CD4-positive, alpha-beta T cell (primary cell): ENCODE measurements at places on chromosomes 11 and 22.

GRCh38 chr11:39809833-39810232, 1649.6 kb downstream of the LRRC4C start:
- H3K36me3 ChIP-seq = no peaks in the 10 kb centered on the region
- no peak overlapping the region for H3K4me3 ChIP-seq
- H3K27ac ChIP-seq = no peak overlapping the region
- no peaks in the 10 kb centered on the region for H3K27me3 ChIP-seq

DNA sequence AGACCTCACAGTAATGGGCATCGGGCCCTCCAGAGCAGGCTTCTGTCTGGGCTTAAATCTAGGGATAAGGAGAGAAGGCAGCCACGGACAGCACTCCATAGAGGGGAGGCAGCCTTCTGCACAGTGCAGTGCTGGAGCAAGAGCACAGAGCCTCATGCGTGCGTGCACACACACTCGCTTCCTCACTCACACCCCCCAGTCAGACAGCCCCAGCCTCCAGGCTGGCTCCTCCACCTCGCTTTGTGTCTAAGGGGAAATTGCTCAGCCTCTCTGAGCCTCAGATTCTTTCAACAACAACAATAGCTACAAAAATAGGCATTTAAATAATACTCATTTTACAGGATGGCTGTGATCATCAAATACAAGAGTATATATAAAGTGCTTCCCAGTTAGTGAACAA, 26.7 kb upstream of the ETS1 start:
- no peak overlapping the region for H3K4me3 ChIP-seq
- no peak for DNase-seq
- no peak overlapping the region for H3K27ac ChIP-seq
- no peaks in the 10 kb centered on the region for H3K27me3 ChIP-seq
- peaks cover 29% of the 10 kb centered on the region for H3K4me1 ChIP-seq
- H3K36me3 ChIP-seq = no peaks in the 10 kb centered on the region

DNA sequence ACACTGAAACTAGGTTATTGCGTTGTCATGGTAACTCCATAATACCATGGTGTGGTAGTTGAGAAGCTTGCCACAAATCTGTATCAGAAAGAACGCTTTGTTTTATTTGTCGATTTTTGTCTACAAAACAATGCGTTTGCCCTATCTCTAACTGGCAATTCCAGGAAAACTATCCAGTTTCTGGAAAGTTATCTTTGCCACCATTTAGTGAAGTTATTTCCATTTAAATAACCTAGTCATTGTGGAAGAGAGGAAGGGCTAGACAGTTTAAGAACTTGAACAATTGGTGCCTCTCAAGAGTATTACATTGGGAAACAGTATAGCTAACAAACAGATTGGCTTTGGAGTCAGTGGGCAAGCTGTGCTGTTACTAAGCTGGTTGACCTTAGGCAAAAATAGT, 7.9 kb downstream of the HSD17B12 start:
- no peak for DNase-seq
- H3K27me3 ChIP-seq = no peaks in the 10 kb centered on the region
- peaks cover 3% of the 10 kb centered on the region for H3K36me3 ChIP-seq

DNA sequence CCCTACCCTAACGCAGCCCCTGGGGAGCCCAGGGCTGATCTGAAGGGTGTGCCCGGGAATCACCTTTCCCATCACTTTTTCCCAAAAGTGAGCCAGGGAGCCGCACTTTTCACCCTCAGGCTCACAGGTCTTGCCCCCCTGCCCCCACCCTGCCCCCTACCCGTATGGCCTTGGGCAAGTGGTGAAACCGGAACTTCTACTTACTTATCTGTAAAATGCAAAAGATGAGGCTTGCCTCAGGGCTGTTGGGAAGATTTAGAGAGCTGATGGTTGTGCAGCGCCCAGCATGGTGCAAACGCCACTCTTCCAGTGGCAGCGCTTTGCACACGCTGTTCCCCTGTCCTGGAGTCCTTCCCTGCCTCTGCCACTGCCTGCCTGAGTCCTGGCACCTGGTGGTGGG, 8.0 kb downstream of the SYT12 start:
- peaks cover 11% of the 10 kb centered on the region for H3K27me3 ChIP-seq
- H3K36me3 ChIP-seq = no peaks in the 10 kb centered on the region
- peaks cover 2% of the 10 kb centered on the region for H3K4me1 ChIP-seq
- H3K4me3 ChIP-seq = no peak overlapping the region

GRCh38 chr11:73402834-73403185, 26.6 kb downstream of the RELT start:
- no peaks in the 10 kb centered on the region for H3K27me3 ChIP-seq
- DNase-seq = peak; percentile 12
- no peak overlapping the region for H3K27ac ChIP-seq
- H3K36me3 ChIP-seq = peaks cover 22% of the 10 kb centered on the region

GRCh38 chr11:32032052-32032451, 58.8 kb upstream of the RCN1 start:
- no peak overlapping the region for H3K4me3 ChIP-seq
- no peaks in the 10 kb centered on the region for H3K4me1 ChIP-seq
- no peaks in the 10 kb centered on the region for H3K36me3 ChIP-seq

DNA sequence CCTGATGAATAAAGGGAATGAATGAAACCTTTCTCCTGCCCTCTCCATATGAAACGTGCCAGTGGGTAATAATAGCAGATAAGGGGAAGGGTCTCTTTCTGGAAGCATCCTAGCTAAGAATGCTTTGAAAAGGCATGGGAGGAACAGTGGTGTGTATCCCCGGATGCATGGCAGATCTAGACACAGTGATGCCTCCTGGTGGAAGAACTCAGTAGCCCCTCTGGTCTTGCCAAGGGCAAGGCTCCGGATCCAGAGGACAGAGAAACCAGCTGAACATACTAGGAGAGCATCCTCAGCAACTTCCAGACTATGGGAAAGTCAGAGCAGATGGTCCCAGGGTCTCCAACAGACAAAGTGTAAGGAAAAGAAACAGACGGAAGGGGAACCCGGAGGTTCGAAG, 6.4 kb downstream of the BAIAP2L2 start:
- no peak overlapping the region for H3K27ac ChIP-seq
- H3K4me3 ChIP-seq = no peak overlapping the region
- DNase-seq = no peak
- H3K27me3 ChIP-seq = no peaks in the 10 kb centered on the region
- peaks cover 2% of the 10 kb centered on the region for H3K36me3 ChIP-seq

DNA sequence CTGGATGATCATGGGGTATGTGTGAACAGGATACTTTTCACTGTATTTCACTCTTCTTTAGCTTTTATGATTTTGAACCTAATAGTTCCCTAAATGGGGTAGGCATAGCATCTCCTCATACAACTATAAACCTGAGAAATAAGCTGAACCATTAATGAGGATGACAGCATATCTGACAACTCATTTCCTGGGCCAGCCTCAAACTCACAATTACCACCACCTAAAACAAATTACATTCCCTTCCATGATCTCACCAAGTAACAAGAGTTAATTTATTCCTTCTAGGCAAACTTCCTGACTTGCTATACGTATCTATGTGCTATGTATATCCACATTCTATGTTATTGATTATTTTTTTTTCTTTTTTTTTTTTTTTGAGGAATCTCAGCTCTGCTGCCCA, 23.0 kb downstream of the SIK3 start:
- H3K36me3 ChIP-seq = no peaks in the 10 kb centered on the region
- no peaks in the 10 kb centered on the region for H3K27me3 ChIP-seq
- H3K4me1 ChIP-seq = peaks cover 34% of the 10 kb centered on the region

GRCh38 chr11:28536504-28537267, 428.5 kb downstream of the METTL15 start:
- H3K27me3 ChIP-seq = no peaks in the 10 kb centered on the region
- no peak overlapping the region for H3K27ac ChIP-seq
- DNase-seq = no peak
- H3K4me1 ChIP-seq = no peaks in the 10 kb centered on the region
- no peak overlapping the region for H3K4me3 ChIP-seq
- H3K36me3 ChIP-seq = no peaks in the 10 kb centered on the region

DNA sequence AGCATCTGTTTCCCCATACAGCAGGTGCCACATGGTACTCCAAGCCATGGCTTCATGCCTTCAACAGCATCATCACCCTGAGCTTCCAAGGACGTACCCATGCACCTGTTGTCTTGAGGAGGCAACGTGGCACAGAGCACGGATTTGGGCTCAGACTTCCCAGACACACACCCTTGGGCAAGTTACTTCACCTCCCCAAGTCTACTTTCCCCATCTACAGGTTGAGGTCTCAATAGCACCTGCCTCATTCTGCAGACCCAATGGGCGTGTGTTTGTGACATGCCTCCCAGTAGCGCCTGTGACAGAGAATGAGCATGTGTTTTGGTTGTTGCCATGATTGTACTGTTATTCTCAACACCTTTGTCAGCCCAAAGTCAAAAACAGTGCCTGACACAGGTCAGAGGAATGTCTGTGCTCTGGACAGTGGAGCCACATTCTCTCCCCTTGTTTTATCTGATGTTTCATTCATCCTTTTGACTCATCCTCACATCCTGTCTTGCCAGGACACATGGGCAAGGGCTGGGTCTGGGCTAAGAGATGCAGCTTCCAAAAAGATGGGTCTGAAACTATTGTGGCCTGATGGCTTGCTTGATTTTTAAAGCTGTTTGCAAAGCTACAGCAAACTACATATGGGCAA, 53.4 kb upstream of the CCND1 start:
- H3K27ac ChIP-seq = no peak overlapping the region
- H3K36me3 ChIP-seq = no peaks in the 10 kb centered on the region
- H3K4me1 ChIP-seq = no peaks in the 10 kb centered on the region
- no peak overlapping the region for H3K4me3 ChIP-seq

- H3K4me1 ChIP-seq = no peaks in the 10 kb centered on the region
- H3K27me3 ChIP-seq = no peaks in the 10 kb centered on the region
- no peak for DNase-seq
- peaks cover 38% of the 10 kb centered on the region for H3K36me3 ChIP-seq
- no peak overlapping the region for H3K27ac ChIP-seq
Measured at GRCh38 chr11:17922416-17922788, 90.4 kb downstream of the SERGEF start.

GRCh38 chr11:134555510-134555909, 143.5 kb upstream of the B3GAT1 start:
- no peaks in the 10 kb centered on the region for H3K27me3 ChIP-seq
- no peak overlapping the region for H3K4me3 ChIP-seq
- DNase-seq = no peak
- H3K27ac ChIP-seq = no peak overlapping the region
- no peaks in the 10 kb centered on the region for H3K4me1 ChIP-seq

DNA sequence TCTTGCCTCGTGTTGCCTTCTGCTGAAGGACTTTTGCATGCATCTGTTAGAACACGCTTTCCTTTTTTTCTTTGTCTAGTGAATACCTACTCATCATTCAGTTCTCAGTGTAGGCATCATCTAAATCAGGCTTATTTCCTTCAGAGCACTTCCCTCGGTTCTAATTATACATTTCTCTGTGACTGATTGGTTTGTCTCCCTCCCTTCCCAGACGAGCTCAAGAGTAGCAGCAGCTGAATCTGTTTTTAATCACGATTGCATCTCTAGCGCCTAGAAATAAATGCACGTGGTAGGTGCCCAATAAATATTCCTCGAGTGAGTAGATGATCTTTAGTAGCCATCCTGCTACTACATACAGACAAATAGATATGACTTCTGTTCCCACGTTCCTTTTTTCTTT, 6.3 kb downstream of the CEP164 start:
- no peak for DNase-seq
- H3K27me3 ChIP-seq = no peaks in the 10 kb centered on the region
- peaks cover 14% of the 10 kb centered on the region for H3K36me3 ChIP-seq
- H3K27ac ChIP-seq = no peak overlapping the region

DNA sequence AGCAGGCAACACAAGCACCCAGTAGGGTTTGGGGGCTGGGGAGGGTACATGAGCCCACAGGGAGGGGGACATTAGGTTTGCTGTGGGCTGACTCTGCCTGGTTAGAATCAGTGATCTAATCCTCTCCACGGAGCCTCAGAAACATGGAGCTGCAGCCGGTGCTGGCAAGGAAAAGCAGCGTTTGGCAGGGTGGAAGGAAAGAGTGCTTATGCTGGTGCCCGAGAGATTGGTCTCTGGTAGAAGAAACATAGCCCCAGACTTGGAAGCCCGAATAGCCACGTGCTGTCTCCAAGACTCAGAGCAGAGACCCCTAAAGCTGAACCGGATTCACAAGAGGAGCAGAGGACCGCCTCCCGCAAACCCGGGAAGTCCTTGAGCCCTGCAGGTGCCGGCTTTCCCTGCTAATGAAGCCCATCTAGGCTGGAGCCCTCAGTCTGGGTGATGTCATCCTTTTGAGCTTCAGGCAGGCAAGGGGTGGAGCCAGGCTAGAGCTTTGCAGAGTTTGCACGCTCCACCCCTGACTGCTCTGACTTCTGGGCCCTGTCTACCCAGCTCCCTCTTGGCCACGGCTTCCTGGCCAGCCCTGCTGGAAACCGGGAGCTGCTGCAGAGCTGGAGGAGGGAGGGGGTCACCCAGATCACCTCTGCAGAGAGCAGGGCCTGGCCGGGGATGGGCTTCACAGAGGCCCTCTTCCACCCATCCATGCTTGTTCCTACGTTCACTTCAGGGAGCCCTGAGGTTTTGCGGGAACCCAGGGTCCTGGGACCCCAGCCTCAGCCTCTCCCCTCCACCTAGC, 35.0 kb upstream of the JAM3 start:
- peak; percentile 82 for DNase-seq
- H3K4me3 ChIP-seq = peak overlapping the region; percentile 39
- H3K27ac ChIP-seq = no peak overlapping the region
- H3K27me3 ChIP-seq = no peaks in the 10 kb centered on the region

DNA sequence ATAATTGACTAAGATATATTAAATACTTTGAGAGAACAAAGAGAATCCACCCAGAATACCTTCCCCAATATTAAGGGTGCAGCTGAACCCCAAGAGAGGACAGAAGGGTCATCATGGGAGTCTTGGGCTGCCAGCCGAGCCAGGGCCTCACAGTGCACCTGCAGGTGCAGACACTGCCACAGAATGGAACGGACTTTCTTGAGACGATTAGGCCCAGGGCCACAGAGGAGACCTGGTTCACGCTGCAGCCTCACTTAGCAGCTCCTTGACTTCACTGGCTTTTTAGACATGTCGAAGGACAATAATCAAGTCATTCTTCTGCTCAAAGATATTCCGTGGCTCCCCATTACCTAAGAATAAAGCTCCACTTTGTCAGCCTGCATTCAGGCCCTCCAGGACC, 100.6 kb downstream of the PHF21B start:
- DNase-seq = no peak
- no peak overlapping the region for H3K4me3 ChIP-seq
- no peaks in the 10 kb centered on the region for H3K36me3 ChIP-seq
- H3K27ac ChIP-seq = no peak overlapping the region

GRCh38 chr11:29612423-29612822, 404.4 kb downstream of the KCNA4 start:
- DNase-seq = no peak
- no peak overlapping the region for H3K27ac ChIP-seq
- H3K4me1 ChIP-seq = no peaks in the 10 kb centered on the region
- no peaks in the 10 kb centered on the region for H3K27me3 ChIP-seq

DNA sequence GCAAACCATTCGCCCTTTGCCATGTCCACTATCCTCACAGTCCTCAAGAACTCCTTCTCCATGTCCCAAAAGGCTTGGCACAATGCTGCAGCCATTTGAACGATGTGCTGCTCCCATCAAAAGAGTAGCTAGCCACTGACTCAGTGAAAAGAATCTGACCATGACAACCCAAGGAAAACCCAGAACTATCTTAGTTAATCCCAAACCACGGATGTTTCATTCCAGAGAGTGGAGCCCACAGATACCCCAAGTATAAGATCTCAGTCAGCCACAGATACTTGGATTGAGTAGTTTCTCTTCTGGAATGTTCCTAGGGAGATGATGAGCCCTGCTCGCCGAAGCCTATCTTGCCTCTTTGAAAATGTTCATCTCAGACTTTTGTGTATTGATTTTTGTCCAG, 176.9 kb downstream of the NAV2 start:
- H3K27ac ChIP-seq = no peak overlapping the region
- no peaks in the 10 kb centered on the region for H3K27me3 ChIP-seq
- no peak overlapping the region for H3K4me3 ChIP-seq
- H3K4me1 ChIP-seq = no peaks in the 10 kb centered on the region

- H3K27ac ChIP-seq = no peak overlapping the region
- no peak overlapping the region for H3K4me3 ChIP-seq
- no peaks in the 10 kb centered on the region for H3K36me3 ChIP-seq
- peaks cover 6% of the 10 kb centered on the region for H3K27me3 ChIP-seq
Measured at GRCh38 chr11:111308140-111308539, 9.8 kb downstream of the POU2AF3 start.
